ENCODE measurements at places on chromosomes 1 and 21.
A peak's percentile ranks its signal among the peaks of the same experiment; 100 is the strongest.

DNA sequence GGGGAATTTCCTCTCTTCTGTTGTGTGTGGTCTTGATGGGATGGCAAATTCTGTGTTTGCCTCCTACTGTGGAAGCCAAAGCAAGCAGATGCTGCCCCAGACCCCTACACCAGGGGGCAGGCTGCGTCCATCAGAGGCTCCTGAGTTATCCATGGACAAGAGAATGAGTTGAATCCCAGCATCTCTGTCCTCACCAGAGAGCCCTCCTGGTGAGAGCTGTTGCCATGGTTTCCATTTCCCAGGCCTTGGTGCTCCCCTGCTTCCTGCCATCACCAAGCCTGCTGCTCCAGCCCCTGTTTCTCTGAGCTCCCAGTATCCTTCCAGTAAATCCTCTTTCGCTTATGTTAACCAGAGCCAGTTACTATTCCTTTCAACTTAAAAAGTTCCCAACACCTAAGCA, 20.4 kb upstream of the GNG12 start:
- DNase-seq: no peak

DNA sequence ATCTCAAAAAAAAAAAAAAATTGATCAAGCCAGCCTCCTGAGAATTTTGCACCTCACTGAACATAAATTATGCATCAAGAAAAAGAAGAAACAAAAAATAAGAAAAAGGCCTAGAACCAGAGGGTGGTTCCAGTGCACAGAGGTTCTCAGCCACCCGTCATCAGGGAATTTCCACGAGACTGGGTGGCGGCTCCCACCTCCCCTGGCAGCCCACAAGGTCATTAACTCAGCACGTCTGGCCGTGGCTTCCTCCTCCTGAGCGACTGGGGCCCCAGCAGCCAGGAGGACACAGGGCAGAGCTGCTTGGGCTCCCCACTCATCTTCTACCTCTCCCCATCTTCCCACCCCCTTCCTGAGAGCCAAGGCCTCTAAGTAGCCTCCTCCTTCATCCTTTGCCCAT, 15.7 kb upstream of the TMEM51 start:
- no peak for DNase-seq

DNA sequence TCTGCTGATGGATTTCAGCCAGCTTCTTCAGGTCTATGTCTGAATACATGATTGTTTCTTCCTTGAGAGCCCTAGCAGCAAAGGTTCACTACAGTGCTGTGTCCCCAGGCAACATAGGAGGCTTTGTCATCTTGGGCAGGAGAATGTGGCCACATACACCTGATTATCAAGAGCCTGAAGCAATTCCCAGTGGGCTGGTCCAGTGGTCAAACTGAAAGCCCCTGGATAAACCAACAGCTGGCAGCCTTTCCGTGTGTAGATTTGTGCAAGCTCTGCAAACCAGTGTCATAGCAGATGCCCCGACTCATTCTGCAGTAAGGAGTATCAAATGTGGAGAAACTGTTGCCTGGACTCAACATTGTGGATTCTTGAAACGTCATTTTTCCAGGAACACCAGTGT, 2.3 kb upstream of the GIPC2 start:
- no peak for DNase-seq

DNA sequence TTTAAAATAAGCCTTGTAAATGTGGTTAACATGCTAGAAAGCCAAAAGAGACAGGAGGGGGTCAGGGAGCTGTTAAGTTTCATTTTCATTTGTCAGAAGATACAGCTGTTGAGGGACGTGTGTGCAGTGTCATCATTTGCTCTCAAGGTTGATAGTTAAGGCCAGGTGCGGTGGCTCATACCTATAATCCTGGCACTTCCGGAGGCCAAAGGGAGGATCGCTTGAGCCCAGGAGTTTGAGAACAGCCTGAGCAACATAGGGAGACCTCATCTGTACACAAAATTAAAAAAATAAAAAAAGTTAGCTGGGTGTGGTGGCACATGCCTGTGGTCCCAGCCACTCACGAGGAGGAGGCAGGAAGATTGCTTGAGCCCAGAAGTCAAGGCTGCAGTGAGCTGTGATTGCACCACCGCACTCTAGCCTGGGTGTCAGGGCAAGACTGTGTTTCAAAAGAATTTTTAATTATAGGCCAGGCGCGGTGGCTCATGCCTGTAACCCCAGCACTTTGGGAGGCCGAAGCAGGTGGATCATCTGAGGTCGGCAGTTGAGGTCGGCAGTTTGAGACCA, 22.7 kb downstream of the ZBTB8OS start:
- peak; percentile 50 for DNase-seq

DNA sequence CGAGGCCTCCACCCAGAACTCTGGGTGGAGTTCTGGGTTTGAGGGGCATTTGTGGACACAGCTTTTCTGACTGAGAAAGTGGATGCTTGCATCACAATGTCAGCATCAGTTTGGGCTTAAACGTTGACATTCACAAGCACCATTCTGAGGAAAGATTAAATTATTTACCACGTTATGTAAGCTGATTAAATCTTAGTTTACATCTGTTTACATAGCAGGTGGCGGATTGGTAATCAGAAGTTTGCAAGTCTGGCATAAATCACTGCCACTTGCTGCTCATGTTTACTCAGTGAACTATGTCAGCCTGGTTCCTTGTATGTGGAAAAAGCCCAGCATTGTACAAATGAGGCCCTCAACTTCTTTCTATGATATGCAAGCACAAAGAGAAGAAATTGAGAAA, 310.1 kb downstream of the PAPPA2 start:
- DNase-seq: no peak

- DNase-seq: no peak
These were observed 1.2 kb upstream of the ZNF124 start for GRCh38 chr1:247172996-247173395.

- DNase-seq: peak; percentile 76
These were observed 6.9 kb downstream of the PINK1 start for GRCh38 chr1:20640183-20640597.

- DNase-seq: no peak
These were observed 25.0 kb upstream of the POU3F1 start for GRCh38 chr1:38071312-38072256.

GRCh38 chr1:19274636-19275035, 13.9 kb downstream of the AKR7A3 start:
- DNase-seq: no peak

GRCh38 chr1:239833723-239834122, 258.0 kb upstream of the FMN2 start:
- DNase-seq: no peak

DNA sequence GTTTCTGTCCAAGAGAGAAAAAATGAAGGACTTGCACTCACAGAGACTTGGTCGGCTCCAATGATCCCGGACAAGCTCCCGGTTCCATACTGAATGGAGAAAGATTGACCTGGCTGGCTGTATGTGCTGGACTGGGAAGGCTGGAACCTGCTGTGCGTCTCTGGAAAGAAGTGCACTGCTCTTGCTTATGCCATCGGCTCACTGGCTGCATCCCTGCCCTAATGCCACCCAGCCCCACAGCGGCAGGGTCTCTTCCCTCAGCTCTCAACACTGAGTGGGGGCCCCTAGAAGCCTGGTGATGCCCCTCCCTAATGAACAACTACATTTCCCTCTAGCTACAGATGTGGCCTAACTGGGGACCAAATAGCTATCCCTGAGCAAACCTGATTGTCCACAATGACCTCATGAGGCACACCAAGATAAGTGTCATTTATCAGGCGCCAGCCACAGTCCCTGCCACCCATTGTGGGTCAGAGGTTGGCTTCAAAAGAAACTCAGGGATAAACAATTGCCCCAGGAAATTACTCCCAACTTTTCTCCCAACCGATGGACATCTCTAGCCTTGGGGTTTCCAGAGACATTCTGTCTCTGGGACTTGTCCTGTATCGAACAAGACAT, 2.6 kb downstream of the CTSE start:
- DNase-seq: no peak

DNA sequence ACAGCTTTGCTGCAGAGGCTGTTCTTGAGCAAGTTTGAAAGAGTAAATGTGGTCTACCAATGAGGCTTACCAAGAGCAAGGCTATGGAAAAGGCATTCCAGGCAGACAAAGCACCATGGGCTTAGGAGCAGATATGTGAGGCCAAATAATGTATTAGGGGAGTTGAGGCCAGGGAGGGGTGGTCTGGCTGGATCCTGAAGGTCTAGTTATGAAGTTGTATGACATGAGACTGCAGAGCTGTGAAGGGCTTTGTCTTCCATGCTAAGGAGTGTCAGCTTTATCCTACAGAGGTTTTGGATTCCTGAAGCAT, 51.8 kb upstream of the TSPAN2 start:
- no peak for DNase-seq

DNA sequence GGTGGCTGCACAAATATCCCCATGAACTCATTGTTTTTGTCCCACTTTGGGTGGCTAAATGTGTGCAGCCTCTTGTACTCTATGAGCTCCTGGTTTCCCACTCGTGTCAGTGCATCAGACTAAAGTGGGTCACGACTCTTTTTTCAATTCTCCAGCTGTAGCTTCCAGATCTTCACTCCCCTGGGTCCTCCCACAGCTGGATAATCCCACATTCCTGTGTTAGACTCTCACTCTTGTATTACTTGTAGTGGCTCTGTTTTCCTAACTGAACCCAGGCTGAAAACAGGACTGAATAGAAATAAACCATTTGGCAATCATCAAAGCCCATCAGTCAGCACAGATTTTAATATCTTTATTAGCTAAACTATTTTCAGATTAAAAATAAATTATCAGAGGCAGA, 60.4 kb downstream of the UBE2U start:
- no peak for DNase-seq

DNA sequence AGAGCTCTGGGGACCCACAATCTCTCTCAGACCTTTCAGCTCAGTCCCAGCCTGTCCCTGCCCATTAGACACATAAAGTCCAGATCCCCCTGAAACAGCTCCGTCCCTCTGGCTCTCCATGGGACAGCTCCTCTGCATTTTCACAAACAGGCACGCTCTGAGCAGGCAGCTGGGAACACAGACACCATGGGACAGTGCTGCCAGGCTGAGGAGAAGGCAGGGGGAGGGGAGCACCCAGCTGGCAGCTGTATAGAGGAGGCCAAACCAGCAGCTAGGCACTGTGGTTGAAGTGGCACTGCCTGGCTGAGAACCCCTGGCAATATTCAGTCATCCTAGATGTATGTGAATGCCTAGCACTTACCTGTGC, 2.0 kb downstream of the TMEM63A start:
- no peak for DNase-seq

DNA sequence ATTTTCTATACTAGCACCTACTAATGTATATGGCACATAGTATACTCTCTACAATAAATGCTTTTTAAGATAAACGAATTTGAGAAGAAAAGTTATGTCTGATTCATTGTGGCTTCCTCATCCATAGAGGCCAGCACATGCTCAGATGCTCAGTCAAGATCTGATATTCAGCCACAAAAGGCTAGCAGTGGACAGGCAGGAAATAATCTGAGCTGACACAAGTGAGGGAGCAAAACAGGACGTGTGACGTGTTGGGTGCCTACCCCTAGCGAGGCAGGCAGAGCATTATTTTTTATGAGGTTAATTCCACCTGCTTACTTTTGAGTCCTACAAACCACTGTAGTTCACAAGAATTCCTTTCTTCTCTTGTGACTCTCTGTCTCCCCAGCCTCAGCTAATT, 550.9 kb downstream of the SMYD3 start:
- DNase-seq: peak; percentile 67

DNA sequence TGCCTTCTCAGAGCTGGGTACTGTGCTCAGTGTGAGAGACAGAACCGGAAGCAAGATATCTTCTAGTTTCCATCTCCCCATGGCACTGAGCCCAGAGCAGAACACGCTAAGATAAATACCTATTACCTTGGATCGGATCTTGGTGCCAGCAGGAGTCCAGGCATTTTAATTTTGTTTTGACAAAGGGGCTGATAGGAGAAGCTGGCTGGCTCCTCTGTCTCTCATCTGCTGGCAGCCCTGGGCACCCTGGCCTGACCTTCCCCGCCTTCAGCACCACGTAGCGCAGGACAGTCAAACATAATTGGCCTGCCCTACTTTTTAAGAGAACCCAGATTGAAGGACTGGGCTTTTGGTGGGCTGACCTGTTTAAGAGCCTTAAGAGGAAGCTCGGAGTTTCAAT, 160.7 kb upstream of the KLHDC7A start:
- no peak for DNase-seq

DNA sequence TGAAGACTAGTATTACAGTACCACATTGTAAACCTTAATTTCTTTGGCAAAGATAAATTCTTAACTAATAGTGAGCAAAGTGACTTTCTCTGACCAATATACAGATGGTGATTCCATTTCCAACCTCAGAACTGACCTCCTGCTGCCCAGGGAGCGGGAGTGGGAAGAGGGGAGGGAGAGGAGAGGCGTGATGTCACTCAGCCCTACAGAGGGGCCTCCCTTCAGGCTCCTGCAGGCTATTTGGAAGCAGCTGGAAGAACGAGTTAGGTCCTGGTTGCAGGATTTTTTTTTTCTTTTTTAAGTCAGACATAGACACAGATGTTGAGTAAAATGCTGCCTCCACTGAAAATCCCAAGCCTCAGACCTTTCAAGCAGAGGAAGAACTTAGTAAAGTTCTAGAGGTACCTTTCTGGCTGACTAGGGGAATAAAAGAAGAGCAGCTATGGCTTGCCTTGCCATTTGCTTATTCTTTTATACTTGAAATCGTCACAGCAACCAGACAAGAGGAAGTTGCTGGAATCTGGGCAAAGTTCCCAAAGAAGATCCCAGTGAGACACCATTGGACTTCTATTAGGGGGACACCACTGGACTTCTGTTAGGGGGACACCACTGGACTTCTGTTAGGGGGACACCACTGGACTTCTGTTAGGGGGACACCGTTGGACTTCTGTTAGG, 54.5 kb downstream of the EXO1 start:
- no peak for DNase-seq

DNA sequence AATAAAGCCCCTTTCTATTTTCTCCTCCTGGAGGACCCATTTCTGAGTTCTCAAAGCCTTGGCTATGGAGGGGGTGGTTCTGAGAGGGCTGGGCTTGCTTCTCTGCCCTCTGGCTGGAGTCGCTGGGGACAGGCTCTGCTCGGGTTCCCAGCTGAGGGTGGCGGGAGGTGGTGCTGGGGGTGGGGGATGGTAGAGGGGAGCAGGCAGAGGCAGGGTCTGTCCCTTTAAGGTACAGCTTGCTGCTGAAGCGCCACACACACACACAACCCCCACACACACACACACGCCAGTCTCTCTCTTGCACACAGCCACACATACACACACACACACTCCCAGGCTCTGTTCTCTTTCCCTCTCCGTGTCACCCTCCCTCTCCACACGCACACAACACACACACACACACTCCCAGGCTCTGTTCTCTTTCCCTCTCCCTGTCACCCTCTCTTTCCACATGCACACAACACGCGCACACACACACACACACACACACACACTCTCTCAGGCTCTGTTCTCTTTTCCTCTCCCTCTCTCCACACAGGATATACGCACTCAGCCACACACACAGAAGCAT, 69.8 kb upstream of the SSBP3 start:
- no peak for DNase-seq

DNA sequence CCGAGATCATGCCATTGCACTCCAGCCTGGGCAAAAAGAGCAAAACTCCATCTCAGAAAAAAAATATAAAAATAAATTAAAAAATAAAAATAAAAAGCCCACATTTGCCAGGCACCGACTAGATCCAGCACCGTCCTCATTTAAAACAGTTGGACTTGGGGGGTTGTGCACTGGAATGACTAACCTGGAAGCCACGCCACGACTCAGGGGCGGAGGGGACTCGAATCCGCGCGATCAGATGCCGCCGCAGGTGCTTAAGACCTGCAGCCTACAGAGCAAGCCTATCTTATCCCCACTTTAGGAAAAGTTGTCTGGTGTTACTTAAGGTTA, 38.5 kb downstream of the ZBTB8OS start:
- DNase-seq: no peak

- DNase-seq: no peak
These were observed 7.9 kb upstream of the AMPD1 start for GRCh38 chr1:114703242-114703641.

GRCh38 chr1:78519446-78519845, 28.7 kb downstream of the PTGFR start:
- no peak for DNase-seq

- DNase-seq: peak; percentile 68
These were observed 68.5 kb downstream of the DYRK1A start for GRCh38 chr21:37435120-37435519.
